ENCODE measurements at places on chromosomes 11 and 22. TPM values are rescaled to one million over a fixed set of nuclear protein-coding genes. Genes with fewer than 3 reads are reported as not detected.

DNA sequence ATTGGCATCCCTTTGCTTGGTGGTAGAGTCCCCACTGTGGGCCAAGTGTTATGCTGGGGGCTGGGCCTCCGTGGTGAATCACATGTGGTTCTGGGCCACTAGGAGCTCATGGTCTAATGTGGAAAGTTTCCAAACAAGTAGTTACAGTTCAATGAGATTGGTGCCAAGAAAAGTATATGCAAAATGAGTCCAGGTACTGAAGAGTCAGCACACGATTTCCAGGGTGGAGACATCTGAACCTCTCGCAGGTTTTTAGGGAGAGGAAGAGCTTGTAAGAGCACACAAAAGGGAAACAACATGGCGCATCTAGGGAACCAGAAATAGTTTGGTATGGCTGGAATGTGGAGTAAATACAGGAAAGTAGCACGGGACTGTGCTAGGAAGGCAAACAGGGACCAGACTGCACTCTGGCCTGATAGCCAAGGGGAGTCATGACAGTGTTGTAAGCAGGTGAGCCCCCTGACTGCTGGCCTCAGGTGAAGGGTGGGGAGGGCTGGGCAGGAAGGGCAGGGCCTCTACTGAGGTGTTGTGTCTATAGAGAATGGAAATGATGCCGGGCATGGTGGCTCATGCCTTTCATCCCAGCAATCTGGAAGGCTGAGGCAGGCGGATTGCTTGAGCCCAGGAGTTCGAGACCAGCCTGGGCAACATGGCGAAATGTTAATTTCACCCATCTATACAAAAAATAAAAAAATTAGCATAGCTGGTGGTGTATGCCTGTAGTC lies 12.6 kb downstream of the POLR2F start:
- H3K4me3 ChIP-seq, result no peak overlapping the region
- no peak for DNase-seq
- no peak overlapping the region for H3K27ac ChIP-seq
- H3K27me3 ChIP-seq, result no peaks in the 10 kb centered on the region
- peaks cover 55% of the 10 kb centered on the region for H3K36me3 ChIP-seq

DNA sequence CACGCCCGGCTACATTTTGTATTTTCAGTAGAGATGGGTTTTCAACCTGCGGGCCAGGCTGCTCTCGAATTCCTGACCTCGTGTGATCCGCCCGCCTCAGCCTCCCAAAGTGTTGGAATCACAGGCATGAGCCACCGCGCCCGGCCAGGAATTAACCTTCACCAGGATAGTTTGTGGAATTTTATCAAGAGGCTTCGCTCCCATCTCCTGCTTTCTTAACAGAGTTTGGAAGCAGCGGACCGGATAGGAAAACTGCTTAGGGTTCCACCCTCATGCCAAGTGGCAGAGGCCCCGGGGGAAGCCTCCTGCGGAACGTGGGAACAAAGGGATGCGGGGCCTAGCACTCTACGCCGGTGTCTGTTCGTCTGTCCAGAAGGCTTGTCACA lies 229.9 kb downstream of the ST3GAL4 start:
- no peaks in the 10 kb centered on the region for H3K4me1 ChIP-seq
- no peaks in the 10 kb centered on the region for H3K36me3 ChIP-seq
- no peak for DNase-seq
- H3K4me3 ChIP-seq, result no peak overlapping the region

Gene NAALAD2
- 5.1 TPM for polyA plus RNA-seq

GRCh38 chr11:2204361-2205213 lies 33.0 kb upstream of the TH start:
- H3K27me3 ChIP-seq, result no peaks in the 10 kb centered on the region
- no peaks in the 10 kb centered on the region for H3K36me3 ChIP-seq
- H3K4me1 ChIP-seq, result peaks cover 53% of the 10 kb centered on the region
- peak overlapping the region; percentile 54 for H3K27ac ChIP-seq
- DNase-seq, result peak; percentile 68
